AG04450 (cell line): ENCODE measurements at places on chromosomes 6 and 20.
A peak's percentile ranks its signal among the peaks of the same experiment; 100 is the strongest.

- DNase-seq = no peak
These were observed 46.8 kb downstream of the CYP24A1 start for GRCh38 chr20:54126806-54127655.

DNA sequence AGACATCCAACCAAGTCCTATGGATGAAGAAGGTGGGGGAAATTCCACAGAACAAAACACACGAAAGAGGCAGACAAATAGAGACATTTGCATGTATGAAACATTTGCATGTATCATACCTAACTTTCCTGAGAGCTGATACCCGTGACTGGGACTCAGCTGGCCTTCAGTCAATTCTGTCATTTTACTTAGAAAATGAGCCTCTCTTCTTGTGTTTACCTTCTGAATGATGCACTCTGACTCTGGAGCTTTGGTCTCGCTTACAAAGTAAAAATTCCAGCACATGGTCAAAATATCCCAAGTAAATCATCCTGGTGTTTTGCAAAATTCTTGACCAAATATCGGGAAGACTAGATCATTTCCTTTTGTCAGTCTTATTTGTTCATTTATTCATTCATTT, 46.9 kb downstream of the MMUT start:
- DNase-seq = no peak

- no peak for DNase-seq
These were observed 322.9 kb upstream of the TFAP2D start for GRCh38 chr6:50390416-50390815.

- DNase-seq = no peak
These were observed 3.0 kb downstream of the ADGRF4 start for GRCh38 chr6:47701363-47701762.

- peak; percentile 95 for DNase-seq
These were observed 102.0 kb downstream of the OR2B2 start for GRCh38 chr6:27809939-27810767.

GRCh38 chr20:39853050-39853449, 836.0 kb downstream of the MAFB start:
- no peak for DNase-seq

DNA sequence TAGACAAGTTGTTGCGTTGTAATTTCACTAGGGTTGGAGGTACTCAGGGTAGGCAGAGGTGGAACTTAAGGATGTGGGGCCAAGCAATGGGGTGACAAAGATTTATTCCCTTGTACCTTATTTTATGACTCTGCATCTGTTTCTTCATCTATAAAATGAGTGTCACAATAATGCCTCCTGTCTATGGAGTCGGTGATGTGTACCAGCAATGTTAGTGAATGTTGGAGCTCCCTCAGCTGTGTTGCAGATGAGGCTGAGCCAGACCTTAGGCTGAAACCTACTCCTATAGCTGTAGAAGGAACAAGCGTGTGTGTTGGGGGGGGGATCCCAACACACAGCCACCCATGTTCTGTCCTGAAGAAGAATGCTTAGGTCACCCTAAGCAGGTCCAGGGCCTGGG, 4.5 kb downstream of the UBE2C start:
- DNase-seq = no peak

- DNase-seq = no peak
These were observed 252.9 kb downstream of the TPBG start for GRCh38 chr6:82616386-82617028.

DNA sequence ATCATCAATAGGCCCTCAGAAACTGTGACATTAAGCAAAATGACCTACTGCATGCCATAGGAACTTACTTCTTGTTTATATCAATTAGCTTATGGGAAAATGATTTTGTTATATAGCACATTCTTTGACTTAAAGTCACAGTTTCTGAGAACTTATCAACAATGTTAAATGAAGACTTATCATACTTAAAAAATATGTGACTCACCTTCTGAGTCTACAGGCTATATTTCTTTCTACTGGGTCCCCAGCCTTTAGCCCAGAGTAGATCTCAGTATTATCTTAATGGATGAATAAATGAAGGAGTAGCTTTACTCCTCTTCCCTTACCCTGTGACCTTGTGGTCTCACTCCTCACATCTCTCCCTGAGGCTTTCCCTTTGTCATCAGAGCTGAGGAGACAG, 180.2 kb downstream of the MAFB start:
- DNase-seq = no peak

DNA sequence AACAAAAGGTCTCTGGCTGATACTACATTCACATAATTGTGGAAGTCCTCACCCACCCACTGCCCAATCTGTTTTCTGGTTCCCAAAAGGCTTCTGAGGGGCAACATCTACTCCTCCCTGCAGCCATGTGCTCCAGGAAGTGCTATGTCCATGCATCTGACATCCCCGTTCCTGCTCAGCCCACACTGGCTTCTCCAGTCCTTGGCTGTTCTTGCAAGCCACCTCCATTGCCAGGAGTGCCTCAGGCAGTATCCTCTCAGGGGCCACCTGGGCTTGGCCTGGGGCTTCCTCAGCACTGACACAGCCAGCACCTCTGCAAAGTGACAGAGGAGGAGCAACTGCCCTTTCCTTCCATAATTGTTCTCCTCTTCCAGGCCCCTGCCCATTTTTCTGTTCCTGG, 18.3 kb downstream of the ARHGAP18 start:
- DNase-seq = no peak

GRCh38 chr20:46240065-46240464, 68.2 kb downstream of the CDH22 start:
- no peak for DNase-seq

GRCh38 chr6:69379518-69379917, 417.3 kb downstream of the LMBRD1 start:
- DNase-seq = no peak

GRCh38 chr6:818196-818595, 125.3 kb upstream of the EXOC2 start:
- no peak for DNase-seq

GRCh38 chr6:18330548-18331081, 56.5 kb upstream of the RNF144B start:
- DNase-seq = no peak

DNA sequence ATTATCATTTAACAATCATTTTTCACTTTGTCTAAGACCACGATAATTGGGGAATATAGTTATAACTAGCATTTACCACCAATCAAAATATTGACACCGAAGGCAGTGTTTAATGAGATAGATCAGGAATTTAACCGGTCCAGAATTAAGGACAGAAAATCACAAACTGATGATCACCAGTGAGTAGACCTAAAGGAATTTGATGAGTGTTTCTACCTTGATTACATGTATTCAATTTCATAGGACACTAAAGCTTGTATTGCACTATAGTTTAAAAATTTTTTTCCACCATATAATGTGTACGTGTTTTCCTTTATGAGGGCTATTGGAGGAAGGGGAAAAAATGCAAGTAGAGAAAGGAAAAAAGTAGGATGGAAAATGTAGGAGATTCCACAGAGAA, 22.6 kb upstream of the ARHGAP18 start:
- no peak for DNase-seq

DNA sequence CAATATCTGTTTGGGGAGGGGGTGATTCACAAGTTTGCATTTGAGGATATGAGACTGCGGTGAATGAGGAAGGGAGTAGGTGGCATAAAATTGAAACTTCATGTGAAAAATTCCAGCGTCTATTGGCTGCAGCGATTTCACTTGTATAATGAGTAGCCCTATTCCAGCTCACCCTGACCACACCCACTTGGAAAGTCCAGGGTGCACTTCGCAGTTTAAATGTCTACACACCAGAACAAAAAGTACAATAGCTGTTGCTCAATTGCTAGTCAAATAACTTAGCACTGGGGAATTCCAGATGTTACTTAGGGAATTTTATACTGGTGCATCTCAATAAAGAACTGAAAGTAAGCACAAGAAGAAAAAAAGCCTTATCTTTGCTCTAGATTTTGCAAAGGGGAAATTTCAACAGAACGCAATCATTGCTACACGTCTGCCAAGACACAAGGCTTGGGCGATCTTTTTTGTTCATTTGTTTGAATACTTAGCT, 6.3 kb downstream of the TNFAIP3 start:
- peak; percentile 60 for DNase-seq

DNA sequence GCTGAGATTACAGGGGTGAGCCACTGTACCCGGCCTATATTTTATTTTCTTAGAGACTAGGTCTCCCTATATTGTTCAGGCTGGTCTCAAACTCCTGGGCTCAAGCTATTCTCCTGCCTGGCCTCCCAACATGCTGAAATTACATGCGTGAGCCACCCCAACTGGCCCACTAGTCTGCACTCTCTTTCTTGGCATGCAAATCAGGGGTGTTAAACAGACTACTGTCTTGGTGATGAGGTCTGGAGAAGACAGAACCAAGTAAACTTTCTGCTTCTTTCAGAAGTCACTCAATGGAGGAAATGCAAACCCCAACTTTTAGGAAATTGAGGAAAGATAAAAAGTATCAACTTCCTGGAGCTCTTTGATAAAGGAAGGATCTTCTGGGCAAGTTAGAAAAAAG, 8.0 kb upstream of the TUBB2B start:
- DNase-seq = no peak

DNA sequence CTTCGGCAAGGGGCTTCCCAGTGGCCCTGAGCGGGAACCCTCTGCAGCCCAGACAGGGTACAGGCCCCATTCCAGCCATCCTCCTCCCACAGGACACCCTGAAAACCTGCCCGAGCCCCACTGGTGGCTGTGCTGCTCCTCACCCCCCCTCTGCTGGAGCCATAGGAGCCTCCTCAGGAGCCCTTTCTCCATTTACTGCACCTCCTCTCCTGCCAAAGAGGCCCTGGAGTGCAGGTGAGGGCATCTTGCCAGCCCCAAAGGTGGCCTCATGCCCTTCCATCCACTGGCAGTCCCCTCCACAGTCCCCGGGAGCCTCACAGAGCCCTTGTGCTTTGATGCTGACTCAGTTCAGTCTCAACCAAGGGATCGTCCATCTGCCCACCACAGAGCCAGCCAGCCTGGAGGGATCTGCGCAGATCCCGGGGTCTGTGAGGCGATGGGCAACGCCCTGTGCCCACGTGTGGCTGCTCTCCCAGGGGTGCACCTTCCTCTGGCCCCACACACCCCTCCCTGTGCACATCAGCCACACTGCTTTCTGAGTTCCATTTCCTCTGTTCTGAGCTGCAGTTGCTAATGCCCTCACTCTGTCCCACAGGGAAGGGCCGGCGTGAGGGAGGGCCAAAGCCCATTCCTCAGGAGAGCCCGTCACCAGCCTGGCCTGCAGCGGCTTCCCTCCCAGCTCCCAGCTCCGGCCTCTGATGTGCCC, 228.5 kb downstream of the DLL1 start:
- no peak for DNase-seq

DNA sequence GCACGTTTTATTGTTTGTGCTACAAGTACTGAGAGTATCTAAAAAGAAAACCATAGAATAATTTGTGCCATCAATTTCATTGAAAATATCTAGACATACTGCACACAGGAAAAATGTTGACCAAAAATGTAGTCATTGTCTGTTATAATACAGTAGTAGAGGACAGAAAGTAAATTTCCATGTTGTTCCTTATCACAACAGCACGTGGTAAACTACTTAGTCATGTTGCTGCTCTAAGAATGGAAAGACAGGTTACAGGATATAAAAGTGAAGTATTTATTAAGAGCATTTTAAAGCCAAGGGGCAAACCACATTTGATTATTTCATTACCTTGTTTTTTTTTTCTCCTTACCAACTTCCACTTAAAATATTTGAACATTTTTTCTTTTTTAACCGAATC, 89.0 kb upstream of the CEP85L start:
- no peak for DNase-seq

- no peak for DNase-seq
These were observed 3.1 kb upstream of the OSBPL2 start for GRCh38 chr20:62235001-62235776.

- no peak for DNase-seq
These were observed 314.7 kb upstream of the RNF24 start for GRCh38 chr20:4330011-4330410.

DNA sequence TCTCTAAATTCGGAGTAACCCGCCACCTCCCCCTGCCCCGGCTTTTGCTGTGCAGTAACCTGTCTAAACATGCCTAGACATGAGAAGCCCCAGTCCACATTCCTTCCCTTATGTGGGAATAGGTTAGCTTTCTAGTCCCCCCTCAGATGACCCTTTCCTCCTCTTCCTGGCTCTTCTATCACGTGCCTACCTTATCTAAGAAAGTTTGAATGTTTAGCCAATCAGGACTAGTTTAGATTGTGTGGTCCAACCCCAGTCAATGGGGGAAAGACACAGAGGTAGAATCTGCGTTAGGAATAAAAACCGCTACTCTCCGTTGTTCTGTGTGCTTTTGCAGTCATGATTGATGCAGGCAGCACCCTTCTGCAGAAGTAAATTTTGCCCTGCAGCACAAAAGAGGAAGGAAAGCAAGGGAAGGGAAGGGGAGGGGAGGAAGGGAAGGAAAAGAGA, 69.0 kb upstream of the CD93 start:
- no peak for DNase-seq

GRCh38 chr6:126145351-126145750, 159.0 kb downstream of the TRMT11 start:
- DNase-seq = no peak

DNA sequence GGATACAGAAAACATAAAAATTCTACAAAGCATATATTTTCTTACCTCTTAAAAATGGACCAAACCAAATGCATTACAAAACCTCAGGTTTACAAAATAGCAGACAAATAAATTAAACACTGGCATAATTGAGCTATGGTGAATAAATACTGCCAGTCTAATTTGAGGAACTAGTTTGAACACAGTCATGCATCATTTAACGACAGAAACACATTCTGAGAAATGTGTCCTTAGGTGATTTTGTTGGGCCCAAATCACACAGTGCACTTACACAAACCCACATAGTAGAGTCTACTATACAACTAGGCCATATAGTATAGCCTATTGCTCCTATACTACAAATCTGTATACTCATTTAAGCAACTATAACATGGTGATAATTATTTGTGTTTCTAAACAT, 215.6 kb downstream of the FOXC1 start:
- no peak for DNase-seq

DNA sequence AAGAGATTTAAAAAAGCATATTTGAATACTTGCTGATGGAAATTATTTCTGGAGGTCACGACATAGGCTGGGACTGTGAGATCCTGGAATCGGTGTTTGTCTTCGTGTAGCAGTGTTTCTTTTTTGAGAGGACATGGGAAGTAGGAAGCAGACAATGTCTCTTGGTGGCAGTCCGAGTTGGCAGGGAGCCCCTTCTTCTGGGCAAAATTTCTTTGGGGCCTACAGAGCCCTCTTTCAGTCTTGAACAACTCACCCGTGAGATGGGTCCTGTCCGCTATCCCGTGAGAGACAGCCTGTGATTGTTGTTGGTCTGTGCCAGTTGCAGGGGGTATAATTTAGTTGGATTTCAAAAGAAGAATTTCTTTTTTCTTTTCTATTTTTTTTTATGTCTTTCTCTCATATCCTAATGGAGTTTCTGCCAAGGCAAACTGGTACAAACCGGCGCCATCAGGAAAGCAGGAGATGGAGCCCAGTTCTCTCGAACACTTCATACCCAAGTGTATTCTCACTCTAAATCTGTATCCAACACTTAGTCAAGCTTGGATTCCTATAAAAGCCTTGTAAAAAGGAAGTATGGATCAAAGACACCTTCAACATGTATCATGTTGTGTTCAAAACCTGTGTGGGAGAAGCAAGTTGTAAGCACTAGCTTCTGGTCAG, 785.1 kb downstream of the MAFB start:
- no peak for DNase-seq
